ENCODE measurements at places on chromosomes 3 and 15. TPM values are rescaled to one million over a fixed set of nuclear protein-coding genes. Genes with fewer than 3 reads are reported as not detected.

- no peak for DNase-seq
Measured at GRCh38 chr3:140552898-140553297, 125.0 kb upstream of the TRIM42 start.

GRCh38 chr3:125440559-125440955 lies 65.4 kb upstream of the ZNF148 start:
- no peak for DNase-seq

- DNase-seq = no peak
Measured at GRCh38 chr15:31447931-31448634, 121.4 kb downstream of the KLF13 start.

DNA sequence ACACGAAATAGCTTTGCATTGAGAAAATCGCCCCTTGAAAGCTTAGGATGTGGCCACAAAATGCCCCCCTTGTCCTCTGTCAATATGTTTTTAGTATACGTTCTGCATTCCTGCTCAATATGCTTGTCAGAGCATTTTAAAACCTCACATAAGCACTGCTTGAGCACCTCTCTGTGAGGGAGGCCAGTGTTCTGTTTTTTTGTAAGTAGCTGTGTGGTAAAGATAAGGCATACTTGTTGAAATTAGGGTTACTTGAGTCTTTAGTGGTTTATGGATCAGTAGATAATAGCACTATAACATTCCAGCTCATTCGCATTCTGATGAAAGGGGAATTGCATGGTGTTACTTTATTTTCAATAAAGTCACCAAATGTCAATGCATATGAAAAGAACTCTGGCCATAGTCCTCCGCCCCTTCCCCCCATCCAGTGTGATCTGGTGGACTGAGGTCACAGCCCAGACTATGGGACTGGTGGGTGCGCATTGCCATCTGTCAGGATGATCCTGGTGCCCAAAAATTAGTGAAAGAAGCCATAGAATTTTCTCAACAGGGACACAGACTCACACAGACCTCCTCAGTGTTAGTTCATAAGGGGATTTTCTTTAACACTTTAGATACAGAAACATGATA lies 33.1 kb downstream of the IL1RAP start:
- DNase-seq = no peak

- no peak for DNase-seq
Measured at GRCh38 chr3:101102678-101103296, 109.6 kb upstream of the ABI3BP start.

- no peak for DNase-seq
Measured at GRCh38 chr15:77798151-77798835, 165.6 kb upstream of the LINGO1 start.

- no peak for DNase-seq
Measured at GRCh38 chr15:83904107-83905040, 250.5 kb downstream of the ADAMTSL3 start.

GRCh38 chr3:71160785-71161546 lies 422.6 kb downstream of the FOXP1 start:
- no peak for DNase-seq

DNA sequence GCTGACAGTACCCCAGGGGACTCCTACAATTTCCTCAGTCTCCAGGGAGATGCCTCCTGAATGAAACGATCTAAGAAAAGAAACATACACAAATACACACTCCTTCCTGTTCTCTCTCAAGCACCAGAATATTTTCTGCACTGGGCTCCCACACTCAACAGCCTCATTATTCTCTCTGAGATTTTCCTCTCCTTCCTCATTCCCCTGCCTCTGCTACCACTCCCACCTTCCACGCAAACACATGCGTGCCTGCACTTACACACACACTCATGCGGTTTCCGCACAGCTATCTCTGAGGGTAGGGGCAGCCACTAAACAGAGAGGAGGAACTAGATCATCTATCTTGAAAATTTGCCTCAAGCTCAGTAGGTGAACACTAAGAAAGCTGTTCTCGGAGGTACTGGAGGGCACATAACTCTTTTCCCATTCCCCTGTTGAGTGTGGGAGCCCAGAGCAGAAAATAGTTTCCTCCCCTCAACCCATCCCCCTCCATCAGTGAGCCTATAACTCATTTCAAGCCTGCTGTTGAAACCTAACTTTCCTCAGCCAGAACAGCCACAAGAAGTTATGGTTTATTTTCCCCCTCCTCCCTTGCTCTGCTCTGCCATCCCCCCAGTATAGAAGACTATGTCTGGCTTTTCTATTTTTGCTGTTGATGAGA lies 30.5 kb upstream of the TIPARP start:
- no peak for DNase-seq

Gene GOLGA8Q
- 0.47 TPM for polyA plus RNA-seq

Gene ERC2
- polyA plus RNA-seq = 0.76 TPM

DNA sequence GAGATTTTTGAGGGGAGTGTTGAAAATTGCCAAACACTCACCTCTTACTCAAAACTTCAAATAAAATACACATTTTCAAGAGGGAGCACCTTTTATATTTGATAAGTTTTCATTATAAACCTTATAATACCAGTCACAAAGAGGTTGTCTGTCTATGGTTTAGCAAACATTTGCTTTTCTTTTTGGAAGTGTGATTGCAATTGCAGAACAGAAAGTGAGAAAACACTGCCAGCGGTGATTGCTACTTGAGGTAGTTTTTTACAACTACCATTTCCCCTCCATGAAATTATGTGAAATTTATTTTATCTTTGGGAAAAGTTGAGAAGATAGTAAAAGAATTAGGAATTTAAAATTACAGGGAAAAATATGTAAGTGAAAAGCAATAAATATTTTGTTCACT lies 20.1 kb downstream of the DIPK2A start:
- DNase-seq = no peak

DNA sequence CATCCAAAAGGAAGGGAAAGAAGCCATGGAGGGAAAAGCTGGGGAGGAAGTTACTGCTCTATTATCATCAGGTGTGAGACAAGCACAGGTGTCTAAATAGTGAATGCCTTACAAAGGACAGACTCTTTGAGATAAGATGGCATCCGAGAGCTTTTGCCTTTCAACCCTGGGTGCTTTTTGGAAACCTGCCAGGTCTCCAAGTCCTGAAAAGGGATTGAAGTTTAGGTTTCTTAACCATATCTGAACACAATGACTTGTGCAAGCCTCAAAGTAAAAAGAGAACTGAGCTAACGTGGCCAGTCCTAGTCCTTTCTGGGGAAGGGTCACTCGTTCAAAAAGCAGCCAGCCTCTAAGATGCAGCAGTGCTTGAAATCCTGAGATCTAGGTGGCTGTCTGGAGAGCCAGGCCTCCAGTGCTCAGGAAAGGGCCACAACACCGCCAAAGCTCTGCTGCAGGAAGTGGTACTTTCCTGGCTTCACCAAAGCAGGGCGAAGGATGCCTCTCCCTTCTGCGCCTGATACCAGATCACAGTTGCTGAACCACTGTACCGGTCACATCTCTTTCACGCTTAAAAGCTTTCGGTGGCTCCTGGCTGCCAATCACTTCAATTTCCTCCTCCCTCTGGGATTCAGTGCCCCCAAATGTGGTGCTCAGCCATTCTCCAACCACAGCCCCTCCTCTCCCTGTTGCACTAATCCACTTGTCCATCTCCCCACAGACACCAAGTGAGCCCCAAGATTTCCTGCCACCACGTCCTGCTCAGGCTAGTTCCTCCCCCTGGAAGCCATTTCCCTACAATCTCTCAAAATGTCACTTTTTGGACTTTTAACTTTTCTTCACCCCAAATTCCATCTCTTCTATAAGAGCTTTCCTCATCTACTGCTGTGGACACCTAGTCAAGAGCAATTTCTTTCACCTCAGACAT lies 104.1 kb upstream of the LPP start:
- DNase-seq = no peak

Gene TMCO5A
- not detected for polyA plus RNA-seq

Gene PRICKLE2
- polyA plus RNA-seq = 3.9 TPM

DNA sequence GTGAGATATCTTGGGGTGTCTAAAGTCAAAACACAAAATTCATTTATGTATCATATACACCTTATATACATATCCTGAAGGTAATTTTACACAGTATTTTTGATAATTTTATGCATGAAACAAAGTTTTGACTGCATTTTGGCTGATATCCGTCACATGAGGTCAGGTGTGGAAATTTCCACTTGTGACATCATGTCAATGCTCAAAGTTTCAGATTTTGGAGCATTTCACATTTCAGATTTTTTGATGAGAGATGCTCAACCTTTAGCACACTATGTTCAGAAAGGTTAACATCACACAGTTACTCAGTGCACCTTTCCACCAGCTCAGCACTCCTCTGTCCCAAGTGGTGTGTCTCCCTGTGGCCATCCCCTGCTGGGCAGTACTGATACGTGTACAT lies 37.7 kb upstream of the CPB1 start:
- DNase-seq = no peak

DNA sequence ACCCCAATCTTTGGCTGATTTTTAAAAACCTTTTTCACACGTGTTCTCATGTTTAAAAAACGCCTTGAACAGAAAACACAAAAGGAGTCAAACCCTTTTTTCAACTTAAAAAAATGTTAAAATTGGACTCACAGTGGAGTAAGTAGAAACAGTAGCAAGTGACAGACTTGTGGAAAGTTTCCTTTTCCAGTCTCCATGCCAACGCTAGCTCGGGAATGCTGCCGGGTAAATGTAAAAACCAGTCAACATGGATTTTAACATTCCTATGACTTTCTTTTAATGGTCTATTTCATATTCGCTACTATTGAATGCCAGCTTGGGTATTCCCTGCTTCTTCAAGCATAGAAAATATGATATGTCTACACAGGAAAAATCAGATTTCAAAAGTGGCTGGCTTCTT lies 1.6 kb upstream of the PROK2 start:
- DNase-seq = no peak

GRCh38 chr15:37105889-37106288 lies 5.5 kb upstream of the MEIS2 start:
- no peak for DNase-seq

DNA sequence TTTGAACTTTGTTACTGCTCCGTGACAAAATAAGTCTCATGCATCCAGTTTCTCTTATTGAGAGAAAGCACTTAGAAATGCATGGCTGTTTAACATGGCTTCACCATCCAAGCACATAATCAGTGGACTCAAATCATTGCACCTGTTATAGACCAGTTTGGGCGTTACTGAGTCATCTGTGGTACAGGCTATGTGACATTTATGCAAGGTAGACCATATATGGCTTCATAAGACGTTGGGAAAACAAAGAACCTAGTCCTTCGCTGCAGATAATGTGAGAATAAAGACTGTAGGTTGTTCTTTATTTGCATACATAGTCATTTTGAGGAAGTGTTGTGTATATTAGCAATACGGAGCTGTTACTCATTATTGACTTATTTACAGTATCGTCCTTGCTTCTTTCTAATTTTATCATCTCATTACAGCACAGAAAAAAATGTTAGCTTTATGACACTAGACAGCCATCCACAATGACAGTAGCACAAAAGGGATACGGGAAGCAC lies 374.7 kb downstream of the IL5RA start:
- no peak for DNase-seq

Gene ROBO1
- polyA plus RNA-seq = 2.2 TPM

GRCh38 chr3:13772321-13772745 lies 107.5 kb downstream of the WNT7A start:
- no peak for DNase-seq

Gene SPPL2A
- 115 TPM for polyA plus RNA-seq

Gene TMIE
- 0.69 TPM for polyA plus RNA-seq

Gene PPP1R14D
- polyA plus RNA-seq = not detected

DNA sequence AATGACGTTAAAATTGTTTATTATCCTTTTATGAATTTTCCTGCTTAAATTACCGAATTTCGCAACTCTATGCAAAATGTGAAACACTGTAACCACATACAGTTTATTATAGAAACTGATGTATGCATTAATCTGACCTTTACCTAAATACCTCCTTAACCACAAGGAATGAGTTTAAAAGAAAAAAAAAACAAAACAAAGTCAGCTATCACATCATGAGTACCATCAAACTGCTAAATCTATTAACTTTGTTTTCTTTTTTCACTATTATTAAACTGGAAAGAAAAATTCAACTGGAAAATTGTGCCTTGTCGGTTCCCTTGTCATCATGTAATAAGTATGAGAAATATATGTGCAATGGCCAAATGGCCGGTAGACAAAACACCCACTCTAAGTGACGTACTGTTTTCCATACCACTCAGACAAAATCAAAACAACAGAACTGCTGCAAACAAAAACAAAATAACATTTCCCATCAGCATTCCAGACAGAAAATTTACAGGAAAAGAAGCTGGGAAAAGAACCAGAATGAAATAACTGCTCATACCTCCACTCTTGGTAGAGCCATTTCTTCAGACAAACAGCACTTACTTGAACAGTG lies 415.3 kb downstream of the FOXP1 start:
- DNase-seq = no peak

GRCh38 chr15:100573526-100573925 lies 28.5 kb downstream of the LINS1 start:
- no peak for DNase-seq

DNA sequence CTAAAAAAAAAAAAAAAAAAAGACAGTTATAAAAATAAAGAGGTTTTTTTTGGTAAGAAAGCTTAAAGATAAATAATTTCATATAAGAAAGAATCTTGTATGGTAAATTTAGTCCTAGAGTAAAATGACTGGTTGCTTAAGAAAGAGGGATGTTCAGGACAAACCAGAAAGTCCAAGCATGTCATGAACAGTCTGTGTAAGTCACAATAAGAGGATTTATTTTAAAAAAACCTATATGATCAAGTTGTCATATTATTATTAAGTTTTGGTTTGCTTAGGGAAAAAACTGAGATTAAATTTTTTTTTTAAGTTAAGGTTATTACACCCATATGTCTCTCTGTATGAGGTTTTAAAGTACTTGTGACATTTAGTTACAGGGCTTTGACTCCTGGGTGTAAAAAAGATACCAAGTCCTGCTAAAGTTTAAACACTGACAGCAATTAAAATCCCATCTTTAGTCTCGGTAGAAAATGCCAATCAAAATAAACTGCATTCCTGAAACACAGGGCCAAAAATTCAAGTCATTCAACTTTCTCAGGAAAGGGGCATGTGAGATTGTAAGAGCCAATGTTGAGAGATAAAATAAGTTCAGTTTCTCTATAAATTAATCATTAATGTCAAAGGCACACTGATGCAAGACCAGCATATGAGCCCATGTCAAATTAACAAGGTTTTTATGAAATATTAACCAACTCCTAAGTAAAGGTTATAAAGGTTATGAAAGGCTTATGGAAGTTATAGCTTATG lies 8.5 kb upstream of the BDH1 start:
- DNase-seq = no peak

Gene IQCF5
- polyA plus RNA-seq = not detected

GRCh38 chr15:59373215-59373614 lies 544 bp upstream of the MYO1E start:
- DNase-seq = no peak

Measured in heart left ventricle (tissue), 16 donors.